ENCODE measurements at places on chromosomes 4 and X.
A peak's percentile ranks its signal among the peaks of the same experiment; 100 is the strongest.

- DNase-seq, result no peak
These were observed 101.9 kb downstream of the MAOA start for GRCh38 chrX:43758044-43758443.

- DNase-seq, result no peak
These were observed 75.2 kb downstream of the COQ2 start for GRCh38 chr4:83209419-83209818.

DNA sequence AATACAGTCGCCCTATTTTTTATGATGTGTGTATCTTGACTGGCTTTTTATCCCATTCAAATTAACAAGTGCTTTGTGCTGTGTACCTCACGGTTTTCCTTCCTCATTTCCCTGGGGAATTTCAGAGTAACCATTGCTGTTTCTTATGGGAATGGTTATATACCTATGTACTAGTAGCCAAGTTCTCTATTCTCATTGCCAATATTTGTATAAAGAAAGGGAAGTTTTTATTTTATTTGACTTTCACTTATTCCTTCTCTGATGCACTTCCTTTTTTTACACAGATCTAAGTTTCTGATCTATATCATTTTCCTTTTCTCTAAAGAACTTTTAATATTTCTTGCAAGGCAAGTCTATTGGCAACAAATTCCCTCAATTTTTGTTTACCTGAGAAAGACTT, 181.3 kb downstream of the SOWAHB start:
- no peak for DNase-seq

DNA sequence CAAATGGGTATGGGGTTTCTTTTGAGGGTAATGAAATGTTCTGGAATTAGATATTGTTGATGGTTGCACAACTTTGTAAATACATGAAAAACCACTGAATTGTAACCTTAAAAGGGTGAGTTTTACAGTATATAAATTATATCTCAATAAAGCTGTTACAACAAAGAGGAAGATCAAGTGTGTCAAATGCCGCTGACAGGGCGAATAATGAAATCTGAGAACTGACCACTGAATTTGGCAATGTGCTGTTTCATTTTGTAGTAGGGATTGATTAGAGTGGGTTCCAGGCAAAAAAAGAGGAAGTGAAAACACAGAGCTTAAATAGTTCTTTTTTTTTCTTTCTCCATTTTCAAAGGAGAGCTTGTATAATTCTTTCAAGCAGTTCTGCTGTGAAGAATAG, 161.1 kb upstream of the NAP1L5 start:
- no peak for DNase-seq

- DNase-seq, result no peak
These were observed 93.0 kb downstream of the USP9X start for GRCh38 chrX:41178201-41178600.

DNA sequence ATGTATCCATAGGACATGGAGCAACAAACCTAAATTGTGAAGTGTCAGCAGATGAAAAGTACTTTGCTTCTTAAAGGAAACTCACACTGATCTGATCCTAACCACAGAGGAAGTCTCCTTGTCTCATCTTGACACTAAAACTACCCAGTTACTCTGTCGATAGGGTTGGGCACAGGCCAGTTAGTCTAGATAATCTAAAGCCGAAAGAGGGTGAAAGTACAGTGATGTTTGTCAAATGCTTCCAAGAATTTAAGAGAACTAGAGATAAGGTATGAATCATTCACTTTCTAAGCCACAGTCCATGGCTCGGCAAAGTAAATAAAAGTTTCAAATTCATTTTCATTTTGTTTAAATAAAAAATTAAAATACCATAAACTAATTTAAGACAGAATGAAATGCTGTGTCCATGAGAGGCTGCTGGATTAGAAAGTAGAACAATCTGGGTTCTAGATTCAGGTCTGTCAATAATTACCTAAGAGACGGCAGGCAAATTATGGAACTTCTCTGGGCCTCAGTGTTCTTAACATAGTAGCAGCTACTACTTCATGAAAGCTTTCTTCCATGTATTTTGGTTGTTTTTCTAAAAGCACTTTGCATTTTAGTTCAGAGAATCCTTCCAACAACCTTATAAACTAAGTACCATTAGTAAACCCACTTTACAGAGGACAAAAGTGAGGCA, 176.7 kb downstream of the LDB2 start:
- DNase-seq, result no peak

GRCh38 chrX:18542905-18543304, 117.5 kb downstream of the CDKL5 start:
- no peak for DNase-seq

GRCh38 chr4:3303923-3304710, 11.3 kb downstream of the RGS12 start:
- DNase-seq, result no peak

GRCh38 chrX:45762699-45763647, 562.3 kb upstream of the DIPK2B start:
- no peak for DNase-seq

GRCh38 chrX:154696676-154697045, 43.3 kb upstream of the CTAG2 start:
- DNase-seq, result no peak

DNA sequence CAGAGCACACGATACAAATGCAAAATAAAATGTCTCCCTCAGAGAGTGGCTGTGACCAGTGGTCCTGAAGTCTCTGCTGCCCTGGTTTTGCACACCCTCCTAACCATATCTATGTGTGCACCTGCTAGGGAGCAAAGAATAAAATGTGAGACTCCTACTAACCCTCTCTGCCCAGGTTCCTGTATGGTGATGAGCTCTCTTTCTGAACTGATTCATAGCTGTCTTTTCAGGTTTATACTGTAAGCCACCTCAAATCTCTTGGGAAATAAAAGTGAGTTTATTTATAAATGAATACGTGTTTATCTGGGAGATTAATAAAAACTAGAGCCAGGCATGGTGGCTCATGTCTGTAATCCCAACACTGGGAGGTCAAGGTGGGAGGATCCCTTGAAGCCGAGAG, 126.0 kb upstream of the RBPJ start:
- DNase-seq, result no peak

DNA sequence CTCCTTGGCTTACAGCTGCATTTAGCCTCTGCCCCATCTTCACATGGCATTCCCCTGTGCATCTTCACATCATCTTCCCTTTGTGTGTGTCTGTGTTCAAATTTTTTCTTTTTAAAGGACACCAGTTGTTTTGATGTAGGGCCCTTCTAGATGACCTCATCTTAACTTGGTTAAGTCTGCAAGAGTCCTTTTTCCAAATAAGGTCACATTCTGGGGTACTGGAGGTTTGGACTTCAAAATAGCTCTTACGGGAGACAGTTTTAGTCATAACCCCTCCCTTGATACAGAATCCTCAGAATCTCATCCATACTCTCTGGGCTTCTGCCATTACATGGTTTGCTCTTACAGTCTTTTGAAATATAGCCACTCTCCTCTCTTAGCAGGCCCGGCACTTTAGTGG, 231.5 kb upstream of the ATP6AP2 start:
- no peak for DNase-seq

- DNase-seq, result peak; percentile 89
These were observed 14.8 kb downstream of the PDK3 start for GRCh38 chrX:24479924-24480323.

DNA sequence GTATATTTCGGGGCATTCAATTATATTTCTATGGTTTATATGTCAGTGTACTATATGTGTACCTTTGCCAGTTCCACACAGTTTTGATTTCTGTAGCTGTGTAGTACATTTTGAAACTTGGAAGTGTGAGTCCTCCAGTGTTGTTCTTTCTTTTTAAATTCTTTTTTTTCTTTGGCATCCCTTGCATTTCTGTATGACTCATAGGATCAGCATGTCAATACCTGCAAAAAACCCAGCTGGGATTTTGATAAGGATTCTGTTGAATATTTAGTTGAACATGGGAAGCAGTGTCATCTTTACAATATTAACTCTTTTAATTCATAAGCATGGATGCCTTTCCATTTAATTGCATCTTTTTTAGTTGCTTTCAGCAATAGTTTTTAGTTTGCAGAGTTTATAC, 100.0 kb downstream of the SH3BGRL start:
- no peak for DNase-seq

GRCh38 chrX:24169211-24169610, 19.7 kb downstream of the ZFX start:
- no peak for DNase-seq

DNA sequence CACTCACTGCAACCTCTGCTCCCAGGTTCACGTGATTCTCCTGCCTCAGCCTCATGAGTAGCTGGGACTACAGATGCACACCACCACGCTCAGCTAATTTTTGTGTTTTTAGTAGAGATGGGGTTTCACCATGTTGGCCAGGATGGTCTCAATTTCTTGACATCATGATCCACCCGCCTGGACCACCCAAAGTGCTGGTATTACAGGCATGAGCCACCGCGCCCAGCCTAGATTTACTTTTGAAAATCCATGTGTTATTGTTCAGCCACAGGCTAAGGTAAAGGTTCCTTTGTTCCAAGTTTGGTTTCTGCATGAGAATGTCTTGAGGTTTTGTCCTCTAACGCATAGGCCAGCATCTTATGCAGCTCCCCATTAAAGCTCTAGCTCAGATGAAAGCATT, 371.6 kb downstream of the DMD start:
- DNase-seq, result no peak

- no peak for DNase-seq
These were observed 28.7 kb downstream of the NOCT start for GRCh38 chr4:139044291-139044690.

- peak; percentile 6 for DNase-seq
These were observed 17.8 kb downstream of the ZDHHC9 start for GRCh38 chrX:129825746-129826505.

DNA sequence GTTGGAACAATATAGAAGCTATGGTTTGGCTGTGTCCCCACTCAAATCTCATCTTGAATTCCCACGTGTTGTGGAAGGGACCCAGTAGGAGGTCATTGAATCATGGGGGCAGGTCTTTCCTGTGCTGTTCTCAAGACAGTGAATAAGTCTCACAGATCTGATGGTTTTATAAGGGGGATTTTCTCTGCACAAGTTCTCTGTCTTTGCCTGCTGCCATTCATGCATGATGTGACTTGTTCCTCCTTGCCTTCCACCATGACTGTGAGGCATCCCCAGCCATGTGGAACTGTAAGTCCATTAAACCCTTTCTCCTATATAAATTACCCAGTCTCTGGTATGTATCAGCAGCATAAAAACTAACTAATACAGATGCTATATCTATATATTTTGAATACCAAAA, 135.2 kb upstream of the EDNRA start:
- DNase-seq, result no peak

DNA sequence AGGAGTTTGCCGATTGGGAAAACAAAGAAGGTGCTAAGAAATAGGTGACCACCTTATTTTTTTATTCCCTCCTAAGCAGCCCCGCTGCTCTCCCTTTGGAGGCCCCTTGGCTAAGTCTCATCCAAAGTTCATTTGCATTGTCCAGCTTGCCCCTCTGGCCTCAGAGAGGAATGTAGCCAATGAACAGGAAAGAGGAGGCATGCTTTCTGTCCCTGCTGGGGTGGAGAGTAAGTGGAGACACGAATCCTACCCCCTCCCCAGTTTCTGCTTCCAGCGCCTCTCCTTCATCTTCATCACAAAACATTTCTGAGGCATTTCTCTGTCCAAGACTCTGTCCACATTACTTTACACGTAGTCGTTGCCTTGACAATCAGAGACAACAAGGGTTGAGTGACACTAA, 38.7 kb downstream of the NLGN3 start:
- no peak for DNase-seq

GRCh38 chr4:34619531-34620162, 1624.7 kb downstream of the ARAP2 start:
- no peak for DNase-seq

- no peak for DNase-seq
These were observed 64.8 kb downstream of the GLRA3 start for GRCh38 chr4:174764105-174764729.

- no peak for DNase-seq
These were observed 5.8 kb downstream of the VMA21 start for GRCh38 chrX:151402719-151403390.

DNA sequence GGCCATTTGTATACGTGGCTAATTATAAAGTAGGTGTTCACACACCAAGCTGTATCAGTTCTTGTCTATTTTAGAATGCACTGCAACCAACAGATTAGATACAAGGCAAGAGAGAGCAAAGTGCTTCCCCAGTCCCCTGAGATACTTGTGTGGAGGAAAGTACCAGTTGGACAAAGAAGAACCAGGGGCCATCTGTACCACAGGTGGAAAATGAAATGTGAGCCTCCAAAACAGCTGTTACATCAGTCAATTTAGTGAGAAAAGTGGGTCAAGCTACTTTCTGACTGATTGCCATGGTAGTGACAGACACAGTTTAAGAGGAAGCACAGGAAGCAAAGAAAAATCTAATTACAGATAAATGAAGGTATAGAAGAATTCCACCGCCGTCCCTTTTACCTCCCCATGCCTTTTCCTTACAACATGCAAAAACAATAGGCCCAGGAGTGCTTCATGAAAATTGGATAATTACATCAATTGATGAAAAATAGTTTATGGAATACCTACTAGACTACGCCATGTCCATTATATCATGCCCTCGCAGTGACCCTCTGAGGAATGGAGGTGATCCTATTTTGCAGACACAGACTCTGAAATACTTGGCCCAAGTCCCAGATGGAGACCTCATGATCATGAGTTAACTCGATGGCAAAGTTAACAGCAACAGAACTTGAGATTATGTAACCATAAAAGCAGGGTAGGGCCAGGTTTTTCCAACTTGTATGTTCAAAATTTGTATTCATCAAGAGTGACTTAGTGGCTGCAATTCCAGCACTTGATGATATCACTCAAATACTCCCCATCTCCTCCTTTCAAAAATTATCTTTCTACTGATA, 15.8 kb downstream of the SMPX start:
- no peak for DNase-seq

- no peak for DNase-seq
These were observed 387.4 kb downstream of the SPOCK3 start for GRCh38 chr4:166846939-166847338.

DNA sequence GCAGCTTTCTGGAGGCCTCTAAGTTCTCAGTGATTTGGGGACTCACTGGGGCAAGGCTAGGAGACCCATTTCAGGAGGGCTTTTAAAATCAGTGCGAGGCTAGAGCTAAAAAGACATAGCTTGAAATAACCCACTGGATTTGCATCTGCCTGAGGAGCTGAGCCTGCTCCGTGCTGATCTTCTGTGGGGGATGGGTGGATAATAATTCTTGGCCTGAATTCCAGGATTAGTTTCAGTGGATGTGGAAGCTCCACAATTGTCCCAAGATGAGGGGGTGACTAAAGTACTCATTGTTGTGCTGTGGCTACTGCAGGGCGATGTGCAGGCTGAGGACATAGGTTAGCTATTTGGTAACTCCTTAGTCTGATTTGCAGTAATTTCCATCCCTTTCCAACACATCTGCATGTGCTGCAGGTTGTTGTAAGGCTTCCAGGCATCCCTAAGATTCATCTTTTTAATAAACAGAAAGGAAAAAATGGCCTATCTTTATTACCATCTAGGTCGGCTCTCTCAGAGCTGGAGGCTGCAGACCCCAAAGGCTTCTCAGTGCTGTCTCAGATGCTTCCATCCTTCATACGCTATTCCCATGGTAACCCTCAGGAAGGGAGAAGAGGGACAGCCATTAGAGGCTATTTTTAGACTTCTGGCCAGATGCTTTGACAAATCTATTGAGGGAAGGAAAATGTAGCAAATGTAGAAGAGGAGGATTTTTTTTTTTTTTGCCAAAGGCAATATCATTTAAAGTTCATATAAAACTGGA, 63.4 kb downstream of the GRXCR1 start:
- no peak for DNase-seq

- DNase-seq, result no peak
These were observed at the start of gene FRMPD4 for GRCh38 chrX:12138361-12139313. Gene FRMPD4 (plus strand): TSS chrX:12138473. CDS start chrX:12138972, 499 bp downstream.

GRCh38 chr4:104967034-104967401, 179.7 kb upstream of the TET2 start:
- DNase-seq, result no peak

GRCh38 chrX:13014111-13015096, 30.0 kb downstream of the FAM9C start:
- no peak for DNase-seq

Measured in central memory CD4-positive, alpha-beta T cell (primary cell).